ENCODE measurements at places on chromosomes 12 and 14. TPM values are rescaled to one million over a fixed set of nuclear protein-coding genes. Genes with fewer than 3 reads are reported as not detected.

The ABCD2 gene
- total RNA-seq, result not detected

The ANKS1B gene
- 0.07 TPM for total RNA-seq

The GLT8D2 gene
- 2.1 TPM for total RNA-seq

The FOXG1 gene
- total RNA-seq, result 3.7 TPM

The TPH2 gene
- not detected for total RNA-seq

All from nasal cavity respiratory epithelium epithelial cell of viscerocranial mucosa (primary cell).